ENCODE measurements at places on chromosomes 4 and X.

GRCh38 chr4:140243278-140243753 lies 89.3 kb upstream of the MAML3 start:
- DNase-seq = no peak

GRCh38 chr4:87031920-87032319 lies 97.1 kb downstream of the AFF1 start:
- DNase-seq = no peak

GRCh38 chr4:98503676-98504075 lies 154.7 kb downstream of the TSPAN5 start:
- DNase-seq = no peak

- no peak for DNase-seq
Observed at GRCh38 chrX:24285082-24285481, 28.8 kb downstream of the SUPT20HL2 start.

DNA sequence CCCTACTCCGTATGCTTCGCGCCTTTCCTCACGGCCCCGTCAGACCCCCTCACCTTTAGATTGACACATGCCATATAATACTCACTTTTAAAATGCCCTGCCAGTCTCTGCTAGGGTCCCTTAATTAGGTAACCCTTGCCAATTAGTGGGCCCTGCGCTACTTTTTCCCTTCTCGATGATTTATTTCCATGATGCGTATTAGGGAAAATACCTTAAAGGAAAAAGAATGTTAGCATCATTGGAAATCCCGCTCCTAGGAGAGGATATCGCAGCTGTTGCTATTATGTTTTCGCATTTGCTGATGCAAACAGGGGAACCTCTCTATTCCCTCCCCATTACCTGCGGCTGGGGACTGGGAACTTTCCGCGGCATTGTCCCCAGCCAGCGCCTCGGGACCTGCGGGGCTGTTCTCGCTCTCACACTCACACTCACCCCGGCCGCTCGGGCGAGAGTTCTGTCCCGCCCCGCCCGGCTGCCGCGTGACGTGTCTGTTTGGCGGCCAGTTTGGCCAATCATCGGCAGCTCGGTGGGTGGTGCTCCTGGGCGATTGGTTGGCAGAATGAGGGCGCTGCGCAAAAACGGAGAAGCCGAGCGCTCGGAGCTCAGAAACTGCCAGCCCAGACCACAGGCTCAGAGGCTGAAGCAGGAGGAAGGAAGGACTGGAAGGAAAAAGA lies at the start of gene PCDH10:
TSS of gene PCDH10 (plus strand) at position 605 of the 674 bp plus-strand sequence. CDS start 847 bp downstream, outside the sequence.
- DNase-seq = no peak

Data from stimulated activated CD8-positive, alpha-beta memory T cell treated with anti-CD3 and anti-CD28 coated beads, Interleukin-7, amount 100 ng/mL, for 4 hours (primary cell).